RPMI8226 (cell line): ENCODE measurements at places on chromosomes 16 and 17.
A peak's percentile ranks its signal among the peaks of the same experiment; 100 is the strongest.

GRCh38 chr17:35879773-35880654 is at the start of gene CCL5:
CCL5 (minus strand) TSS chr17:35880360.
- DNase-seq = peak; percentile 43

GRCh38 chr16:59886021-59886420 is 1151.9 kb upstream of the GOT2 start:
- DNase-seq = no peak

DNA sequence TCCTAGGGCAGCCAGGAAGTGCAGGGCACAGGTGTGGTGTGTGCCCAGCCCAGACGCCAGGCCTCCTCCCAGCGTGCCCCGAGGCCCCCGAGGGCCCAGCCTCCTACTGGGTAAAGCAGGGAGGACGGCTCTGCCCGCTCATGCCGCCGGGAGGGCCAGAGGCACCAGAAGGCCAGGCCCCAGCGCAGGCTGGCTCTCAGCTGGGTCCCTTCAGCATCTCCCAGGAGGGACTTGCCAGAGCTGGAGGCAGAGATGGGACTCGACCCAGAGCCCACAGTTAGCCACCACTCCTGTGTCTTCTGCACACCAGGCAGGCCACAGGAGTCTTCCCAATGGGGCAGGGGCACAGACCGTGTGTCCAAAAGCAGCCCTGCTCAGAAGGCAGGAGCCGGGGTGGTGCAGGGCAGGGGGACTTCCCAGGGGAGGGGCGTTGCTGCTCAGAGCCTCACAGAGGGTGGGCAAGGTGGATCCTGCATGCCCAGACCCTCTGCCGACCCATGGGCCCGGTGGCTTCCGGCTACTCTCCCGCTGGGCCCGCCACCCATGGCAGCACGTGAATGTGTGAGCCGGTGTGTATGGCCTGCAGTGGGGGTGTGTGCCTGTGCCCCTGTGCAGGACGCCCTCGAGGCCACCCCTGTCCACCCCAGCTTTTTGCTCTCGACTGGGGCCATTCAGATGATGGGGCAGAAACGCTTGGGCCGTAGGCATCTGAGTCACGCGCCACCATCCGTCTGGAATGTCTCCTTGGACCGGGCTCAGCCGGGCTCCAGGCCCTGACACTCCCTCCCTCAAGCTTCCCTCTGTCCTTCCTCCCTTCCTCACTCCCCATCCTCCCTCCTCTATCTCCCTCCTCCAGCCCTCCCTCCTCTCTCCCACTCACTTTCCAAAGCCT is 5.7 kb upstream of the ZNF469 start:
- no peak for DNase-seq

DNA sequence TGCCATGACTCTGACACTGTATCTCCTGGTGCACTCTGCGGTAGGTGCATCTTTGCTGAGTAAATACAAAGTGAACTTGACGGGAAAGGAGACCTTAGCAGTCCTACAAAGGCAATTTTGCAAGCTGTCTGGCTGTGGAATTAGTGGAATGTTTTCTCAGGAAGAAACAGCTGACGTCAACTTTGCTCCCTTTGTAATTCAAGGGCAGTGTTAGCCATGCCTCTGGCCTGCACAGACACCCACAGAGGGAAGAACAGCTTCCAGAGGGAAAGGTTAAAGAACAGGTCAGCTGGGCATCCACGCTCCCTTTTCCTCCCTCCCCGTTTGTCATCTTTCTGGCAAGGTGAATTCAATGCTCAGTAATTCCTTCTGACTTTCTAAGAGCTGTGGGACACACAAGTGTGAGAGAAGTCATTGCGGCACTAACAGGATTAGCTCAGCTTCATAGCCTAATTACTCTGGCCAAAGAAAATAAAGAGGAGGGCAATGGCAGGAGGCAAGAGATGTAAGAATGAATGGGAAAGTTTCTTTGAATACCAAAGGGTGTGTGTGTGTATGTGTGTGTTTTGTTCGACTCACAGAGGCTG is 476.9 kb upstream of the GOT2 start:
- no peak for DNase-seq

- DNase-seq = no peak
Observed at GRCh38 chr17:31202968-31203367, 94.1 kb downstream of the OMG start.

DNA sequence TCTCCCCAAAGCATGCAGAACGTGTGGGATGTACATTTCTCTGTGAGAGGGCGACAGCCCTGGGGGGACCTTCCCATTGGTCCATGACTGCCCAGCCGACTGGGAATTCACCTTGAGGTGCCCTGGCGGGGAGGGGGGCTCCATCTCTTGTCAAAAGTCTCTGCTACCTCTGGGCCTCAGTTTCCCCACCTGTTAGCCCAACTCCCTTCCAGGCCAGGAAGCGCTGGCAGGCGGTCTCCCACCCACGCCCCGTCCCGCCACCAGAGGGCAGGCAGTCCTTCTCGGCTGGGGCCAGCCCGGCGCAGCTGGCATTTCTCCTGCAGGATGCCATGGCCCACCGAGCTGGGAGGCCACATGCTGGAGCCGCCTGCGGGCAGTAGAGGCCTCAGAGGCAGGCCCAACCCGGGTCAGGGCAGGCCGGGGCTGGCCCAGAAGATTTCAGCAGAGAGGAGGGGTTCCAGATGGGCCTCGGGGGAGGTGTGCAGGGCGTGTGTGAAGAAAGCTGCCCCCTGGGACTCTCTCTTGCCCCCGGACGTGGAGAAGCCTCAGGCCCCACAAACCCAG is 16.6 kb downstream of the CD7 start:
- DNase-seq = peak; percentile 84

DNA sequence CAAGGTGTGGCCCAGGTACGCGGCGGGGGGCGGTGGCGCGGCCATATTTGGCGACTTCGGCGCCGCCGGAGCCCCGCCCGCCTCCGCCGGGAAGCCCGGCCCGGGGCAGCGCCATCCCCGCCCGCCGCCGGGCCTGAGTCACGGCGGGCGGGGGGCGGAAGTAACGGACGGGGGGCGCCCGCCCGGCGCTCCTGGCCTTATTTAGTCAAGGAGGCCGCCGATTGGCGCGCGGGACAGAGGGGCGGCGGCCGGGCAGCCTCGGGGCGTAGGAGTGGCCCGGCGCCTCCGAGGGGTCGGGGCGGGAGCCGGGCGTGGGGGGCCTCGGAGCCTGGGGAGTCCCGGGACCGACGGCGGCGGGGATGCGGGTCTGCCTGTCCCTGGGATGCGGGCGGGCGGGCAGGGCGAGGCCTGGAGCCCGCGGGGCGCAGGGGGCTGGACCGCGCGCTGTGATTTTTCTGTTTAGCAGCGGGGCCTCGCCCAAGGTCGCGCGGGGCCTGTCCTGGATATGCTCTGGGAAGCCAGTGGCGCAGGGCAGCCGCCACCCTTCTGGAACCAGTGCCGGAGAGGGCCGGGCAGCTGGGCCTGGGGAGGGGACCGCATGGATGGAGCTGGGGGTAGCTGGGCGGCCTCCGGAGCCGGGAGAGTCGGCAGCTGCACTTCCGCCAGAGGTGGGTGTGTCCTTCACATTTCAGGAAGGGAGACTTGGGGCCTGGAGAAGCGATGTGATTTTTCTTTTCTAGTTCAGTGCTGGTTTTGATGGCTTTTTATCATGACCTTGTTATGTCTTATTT is 2.3 kb upstream of the ACTG1 start:
- peak; percentile 79 for DNase-seq

GRCh38 chr17:76528156-76528527 is 9.4 kb downstream of the CYGB start:
- DNase-seq = no peak

GRCh38 chr16:22736791-22737190 is 77.2 kb upstream of the HS3ST2 start:
- DNase-seq = no peak

DNA sequence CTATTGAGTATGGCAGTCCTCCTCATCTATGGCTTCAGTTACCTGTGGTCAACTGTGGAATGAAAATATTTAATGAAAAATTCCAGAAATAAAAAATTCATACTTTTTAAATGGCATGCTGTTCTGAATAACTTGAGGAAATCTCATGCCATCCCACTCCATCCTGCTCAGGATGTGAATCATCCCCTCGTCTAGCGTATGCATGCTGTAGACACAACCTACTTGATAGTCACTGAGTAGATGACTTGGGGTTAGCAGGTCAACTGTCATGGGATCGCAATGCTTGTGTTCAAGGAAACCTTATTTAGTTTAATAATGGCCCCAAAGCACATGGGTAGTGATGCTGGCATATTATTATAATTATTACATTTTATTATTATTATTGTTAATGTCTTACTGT is 4.8 kb upstream of the VAC14 start:
- no peak for DNase-seq

- no peak for DNase-seq
Observed at GRCh38 chr16:27787665-27788064, 237.7 kb downstream of the KATNIP start.

GRCh38 chr17:76529224-76530094 is 8.1 kb downstream of the CYGB start:
- peak; percentile 27 for DNase-seq

DNA sequence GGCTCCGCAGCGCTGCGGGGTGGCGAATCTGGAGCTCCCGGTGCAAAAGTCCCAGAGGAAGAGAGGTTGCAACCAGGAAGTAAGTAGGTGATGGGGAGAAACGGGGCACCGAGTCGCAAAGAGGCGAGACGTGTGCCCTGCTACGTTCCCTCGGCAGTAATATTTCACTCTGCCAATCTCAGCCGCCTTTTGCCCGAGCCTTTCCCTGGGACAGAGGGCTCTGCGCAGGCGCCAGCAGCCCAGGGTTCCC is at the start of gene NR1D1:
Gene NR1D1 (minus strand): TSS at position 171 of the 250 bp plus-strand sequence. CDS start 495 bp downstream, outside the sequence.
- no peak for DNase-seq

GRCh38 chr17:19024101-19025078 is 19.8 kb upstream of the FAM83G start:
- DNase-seq = no peak

DNA sequence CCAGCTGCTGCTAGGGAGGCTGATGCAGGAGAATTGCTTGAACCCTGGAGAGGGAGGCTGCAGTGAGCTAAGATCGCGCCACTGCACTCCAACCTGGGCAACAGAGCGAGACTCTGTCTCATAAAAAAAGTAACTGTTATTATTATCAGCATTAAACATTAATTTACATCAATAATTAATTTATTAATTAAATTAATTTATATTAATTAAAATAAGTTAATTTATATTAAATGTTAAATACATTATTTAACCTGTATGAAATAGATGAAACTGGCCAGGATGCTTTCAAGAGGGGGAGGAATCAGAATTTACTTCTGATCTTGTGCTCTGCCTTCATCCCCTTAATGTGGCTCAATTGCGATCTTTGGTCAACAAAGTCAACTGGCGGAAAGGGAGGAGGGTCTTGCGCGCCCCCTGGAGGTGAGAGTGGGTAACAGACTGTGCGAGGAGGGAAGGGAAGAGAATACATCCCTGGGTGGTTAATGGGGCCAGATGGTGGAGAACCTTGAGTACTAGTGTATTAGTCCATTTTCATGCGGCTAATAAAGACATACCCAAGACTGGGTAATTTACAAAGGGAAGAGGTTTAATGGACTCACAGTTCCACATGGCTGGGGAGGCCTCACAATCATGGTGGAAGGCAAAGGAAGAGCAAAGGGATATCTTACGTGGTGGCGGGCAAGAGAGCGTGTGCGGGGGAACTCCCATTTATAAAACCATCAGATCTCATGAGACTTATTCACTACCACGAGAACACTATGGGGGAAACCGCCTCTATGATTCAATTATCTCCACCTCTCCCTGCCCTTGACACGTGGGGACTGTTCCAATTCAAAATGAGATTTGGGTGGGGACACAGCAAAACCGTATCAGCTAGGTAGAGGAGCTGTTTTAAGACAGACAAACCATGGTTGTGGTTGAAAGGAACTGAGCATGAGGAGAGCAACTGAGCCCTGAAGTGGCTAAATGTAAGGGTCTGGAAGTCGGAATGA is 15.7 kb upstream of the CPPED1 start:
- peak; percentile 68 for DNase-seq

DNA sequence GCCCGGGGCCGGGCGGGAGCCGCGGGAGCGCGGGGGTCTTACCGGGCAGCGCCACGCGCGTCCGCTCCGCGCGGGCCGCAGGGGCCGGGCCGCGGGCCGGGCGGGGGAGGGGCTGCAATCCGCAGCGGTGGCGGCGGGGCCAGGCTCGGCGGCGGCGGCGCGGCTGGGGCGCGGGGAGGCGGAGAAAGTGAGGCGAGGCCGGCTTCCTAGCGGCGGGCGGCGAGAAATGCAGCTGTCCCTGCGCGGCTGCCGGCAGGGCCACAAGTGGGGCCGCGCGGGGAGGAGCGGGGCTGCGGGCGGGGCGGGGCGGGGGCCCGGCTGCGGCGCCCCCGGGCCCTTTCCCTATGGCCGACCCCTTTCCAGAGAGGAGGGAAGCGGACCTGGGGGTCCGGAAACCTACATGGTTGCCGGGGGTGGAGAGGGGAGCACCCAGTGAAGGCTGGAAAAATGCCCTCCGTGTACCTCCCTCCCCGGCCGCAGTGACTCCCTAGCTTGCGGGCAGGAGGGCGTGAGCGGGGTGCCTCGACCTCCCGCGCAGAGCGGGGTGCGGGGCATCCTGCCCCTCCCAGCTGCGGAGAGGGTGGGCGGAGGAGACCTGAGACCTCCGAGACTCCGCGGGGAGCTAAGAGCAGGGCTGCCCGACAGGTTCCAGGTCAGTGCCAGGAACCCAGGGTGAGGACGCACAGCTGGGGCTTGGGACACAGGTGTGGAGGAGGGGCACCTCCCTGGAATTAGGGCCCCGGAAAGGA is at the start of gene CUEDC1:
Gene CUEDC1 (minus strand): TSS at position 230 of the 749 bp plus-strand sequence. CDS start 69,848 bp downstream, outside the sequence.
- peak; percentile 79 for DNase-seq

DNA sequence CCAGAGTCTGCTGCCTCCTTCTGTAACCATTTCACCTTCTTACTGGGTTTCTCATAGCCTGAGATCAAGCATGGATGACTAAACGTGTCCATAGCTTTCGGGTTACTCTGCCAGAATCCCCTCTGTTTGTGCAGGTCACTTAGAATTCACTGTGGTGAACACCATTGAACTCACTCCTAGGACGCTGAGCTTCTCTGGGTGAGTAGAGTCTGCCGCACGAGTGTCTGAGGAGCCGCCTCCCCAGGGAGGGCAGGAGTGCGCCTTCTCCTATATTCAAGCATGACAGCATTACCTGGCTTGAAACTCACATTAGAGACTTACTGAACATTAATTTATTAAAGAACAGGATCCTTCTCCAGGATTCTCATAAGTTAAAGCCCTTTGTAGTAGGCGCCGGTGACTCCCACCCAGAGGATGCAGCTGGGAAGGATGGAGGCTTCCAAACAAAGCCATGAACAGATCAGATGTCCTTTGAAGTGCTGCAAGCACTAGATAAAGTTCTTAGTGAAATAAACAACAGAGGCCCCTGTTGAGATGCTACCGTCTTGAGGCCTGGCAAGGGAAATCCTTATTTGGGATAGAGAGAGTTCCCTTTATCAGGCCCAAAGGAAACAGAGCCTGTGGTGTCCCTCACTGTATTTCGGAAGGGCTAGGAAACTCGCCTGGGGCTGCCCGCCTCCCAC is 144.6 kb upstream of the PLCG2 start:
- no peak for DNase-seq
